NCI-H460 (cell line): ENCODE measurements at places on chromosomes 16 and 17. TPM values are rescaled to one million over a fixed set of nuclear protein-coding genes. Genes with fewer than 3 reads are reported as not detected.

GRCh38 chr16:57518520-57518919, 17.9 kb downstream of the CCDC102A start:
- no peak for DNase-seq

GRCh38 chr16:87372305-87372704, 11.3 kb downstream of the FBXO31 start:
- no peak for DNase-seq

DNA sequence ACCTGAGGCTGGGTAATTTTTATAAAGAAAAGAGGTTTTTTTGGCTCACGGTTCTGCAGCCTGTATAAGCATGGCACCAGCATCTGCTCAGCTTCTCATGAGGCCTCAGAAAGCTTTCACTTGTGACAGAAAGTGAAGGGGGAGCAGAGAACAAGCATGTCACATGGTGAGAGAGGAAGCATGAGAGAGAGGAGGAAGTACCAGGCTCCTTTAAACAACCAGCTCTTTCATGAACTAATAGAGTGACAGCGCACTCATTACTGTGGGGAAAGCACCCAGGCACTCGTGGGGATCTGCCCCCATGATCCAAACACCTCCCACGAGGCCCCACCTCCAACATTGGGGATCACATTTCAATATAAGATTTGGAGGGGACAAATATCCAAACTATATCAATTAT, 86.8 kb downstream of the USP32 start:
- no peak for DNase-seq

DNA sequence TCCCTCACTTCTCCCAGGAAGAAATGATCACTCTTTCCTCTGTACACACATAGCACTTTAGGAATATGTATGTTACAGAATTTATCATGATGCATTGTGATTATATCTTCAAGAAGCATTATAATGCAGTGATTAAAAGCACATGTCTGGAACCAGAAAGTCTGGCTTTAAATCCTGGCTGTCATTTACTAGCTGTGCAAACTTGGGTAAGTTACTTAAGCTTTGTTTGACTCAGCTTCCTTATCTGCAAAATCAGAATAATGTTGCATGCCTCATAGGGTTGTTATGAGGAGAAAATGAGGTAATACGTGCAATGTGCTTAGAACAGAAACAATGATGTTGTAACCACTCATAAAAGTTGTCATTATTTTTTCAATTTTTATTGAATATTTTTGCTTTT, 156.3 kb upstream of the ZKSCAN2 start:
- no peak for DNase-seq

GRCh38 chr17:62910277-62910676, 55.8 kb upstream of the TANC2 start:
- DNase-seq = no peak

DNA sequence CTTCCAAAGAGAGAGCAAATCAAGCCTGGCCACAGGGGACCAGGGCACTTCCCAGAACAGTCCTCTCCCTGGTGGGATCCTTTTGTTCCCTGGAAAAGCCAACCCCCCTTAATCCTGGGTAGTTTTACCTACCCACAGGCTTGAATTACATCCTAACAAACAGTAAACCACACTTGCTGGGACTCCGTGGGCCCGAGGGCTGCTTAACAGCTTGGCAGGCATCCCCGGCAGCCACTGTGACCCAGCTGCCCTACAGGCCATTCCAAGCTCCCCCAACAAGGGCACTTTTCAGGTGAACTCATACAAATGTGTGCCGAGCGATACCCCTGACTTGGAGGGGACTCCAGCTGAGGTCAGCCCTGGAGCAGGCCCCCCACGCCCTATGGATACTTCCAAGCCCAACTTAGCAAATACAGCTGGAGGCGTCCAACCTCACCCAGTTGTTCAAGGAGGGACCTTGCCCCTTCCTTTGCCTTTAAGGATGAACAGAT, 26.4 kb downstream of the ADCY9 start:
- no peak for DNase-seq

- DNase-seq = no peak
Measured at GRCh38 chr17:45137561-45138305, 2.2 kb downstream of the ACBD4 start.

IKZF3 gene
- total RNA-seq = not detected in 2 replicates

DNA sequence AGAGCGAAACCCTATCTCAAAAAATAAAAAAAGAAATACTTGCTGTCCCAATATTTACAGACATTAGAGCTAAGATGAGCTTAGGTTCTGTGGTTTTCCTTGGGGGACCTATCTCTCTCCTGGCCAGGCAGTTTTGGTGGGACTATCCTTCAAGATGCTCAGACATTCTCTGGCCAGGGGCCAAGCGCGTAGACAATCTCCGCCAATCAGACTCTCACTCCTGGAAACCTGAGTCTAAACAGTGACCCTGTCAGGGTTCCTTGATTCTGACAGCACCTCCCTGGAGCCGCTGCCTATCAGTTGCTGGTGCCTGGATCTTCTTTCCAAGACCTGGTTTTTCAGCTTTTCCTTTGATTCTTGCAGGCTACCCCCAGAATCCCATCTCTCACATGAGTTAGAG, 45.6 kb downstream of the EMP2 start:
- DNase-seq = no peak

DNA sequence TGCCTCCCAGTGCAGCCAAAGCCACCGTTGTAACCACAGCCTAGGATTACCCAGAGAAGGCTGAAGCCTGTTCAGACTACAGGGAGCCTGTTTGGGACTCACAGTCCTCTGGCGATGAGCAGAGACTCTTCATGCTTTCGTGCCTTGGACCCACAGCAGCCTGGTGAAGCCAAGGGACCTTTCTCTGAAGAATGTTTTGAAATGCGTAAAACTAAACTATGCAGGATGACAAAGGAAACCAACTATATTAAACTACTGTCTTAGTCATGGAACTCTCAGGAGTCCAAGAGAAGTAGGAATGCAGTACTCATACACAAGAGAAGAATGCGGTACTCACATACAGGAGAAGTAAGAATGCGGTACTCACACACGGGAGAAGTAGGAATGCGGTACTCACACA, 20.9 kb downstream of the ABR start:
- no peak for DNase-seq

HEATR9 gene
- total RNA-seq = not detected in 2 replicates

DNA sequence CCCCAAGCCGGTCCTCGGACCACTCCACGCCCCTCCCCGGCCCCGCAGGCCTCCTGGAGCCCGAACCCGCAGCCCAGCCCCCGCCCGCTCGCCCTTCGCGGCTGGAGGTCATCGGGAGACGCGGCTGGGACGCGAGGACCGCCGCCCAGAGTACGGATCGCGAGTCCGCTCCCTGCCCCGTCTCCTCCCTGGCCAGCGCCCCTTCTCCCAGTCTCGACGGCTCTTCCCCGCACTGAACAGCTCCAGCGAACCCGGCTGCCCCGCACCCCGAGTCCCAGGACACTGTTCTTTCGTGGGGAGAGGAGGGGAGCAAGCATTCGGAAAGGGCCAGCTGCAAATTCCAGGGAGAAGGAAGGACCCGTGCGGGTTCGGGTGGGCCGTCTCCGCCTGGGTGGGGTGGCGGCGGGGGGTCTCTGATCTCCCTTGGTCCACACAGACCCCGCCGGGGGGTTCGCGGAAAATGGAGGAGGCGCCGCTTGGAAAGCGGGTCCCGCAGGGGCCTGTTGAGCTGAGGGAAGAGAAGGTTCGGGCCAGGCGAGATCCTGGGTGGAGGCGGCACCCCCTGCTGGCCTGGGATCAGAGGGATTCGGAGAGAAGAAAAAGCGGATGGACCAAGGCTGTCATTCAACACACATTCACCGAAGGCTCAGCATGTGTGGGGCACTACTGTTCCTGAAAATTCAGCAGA, 632 bp upstream of the RTN4RL1 start:
- DNase-seq = peak; percentile 61

DNA sequence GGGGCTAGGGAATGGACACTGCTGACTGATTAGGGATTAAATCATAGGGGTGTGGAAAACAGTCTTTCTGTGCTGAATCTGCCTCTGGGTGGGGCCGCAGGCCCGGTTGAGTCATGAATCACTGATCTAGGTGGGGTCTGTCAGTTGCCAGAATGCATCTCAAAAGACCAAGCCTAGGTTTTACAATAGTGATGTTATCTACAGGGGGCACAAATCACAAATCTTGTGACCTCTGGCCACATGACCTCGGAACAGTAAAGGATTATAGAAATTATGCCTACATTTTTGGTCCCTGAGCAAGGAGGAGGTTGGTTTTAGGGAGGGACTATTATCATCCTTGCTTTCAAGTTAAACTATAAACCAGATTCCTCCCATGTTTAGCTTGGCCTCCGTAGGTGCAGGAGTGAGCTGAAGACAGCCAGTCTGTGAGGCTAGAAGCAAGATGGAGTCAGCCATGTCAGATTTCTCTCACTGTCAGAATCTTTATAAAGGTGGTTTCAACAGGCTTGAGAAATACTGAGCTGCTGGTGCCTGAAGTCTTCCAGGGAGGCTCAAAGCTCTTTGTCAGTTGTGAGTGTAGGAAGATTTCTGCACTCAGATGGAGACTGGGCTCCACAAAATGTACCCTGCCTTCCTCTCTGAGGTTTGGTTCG, 12.9 kb downstream of the GNGT2 start:
- no peak for DNase-seq

DNA sequence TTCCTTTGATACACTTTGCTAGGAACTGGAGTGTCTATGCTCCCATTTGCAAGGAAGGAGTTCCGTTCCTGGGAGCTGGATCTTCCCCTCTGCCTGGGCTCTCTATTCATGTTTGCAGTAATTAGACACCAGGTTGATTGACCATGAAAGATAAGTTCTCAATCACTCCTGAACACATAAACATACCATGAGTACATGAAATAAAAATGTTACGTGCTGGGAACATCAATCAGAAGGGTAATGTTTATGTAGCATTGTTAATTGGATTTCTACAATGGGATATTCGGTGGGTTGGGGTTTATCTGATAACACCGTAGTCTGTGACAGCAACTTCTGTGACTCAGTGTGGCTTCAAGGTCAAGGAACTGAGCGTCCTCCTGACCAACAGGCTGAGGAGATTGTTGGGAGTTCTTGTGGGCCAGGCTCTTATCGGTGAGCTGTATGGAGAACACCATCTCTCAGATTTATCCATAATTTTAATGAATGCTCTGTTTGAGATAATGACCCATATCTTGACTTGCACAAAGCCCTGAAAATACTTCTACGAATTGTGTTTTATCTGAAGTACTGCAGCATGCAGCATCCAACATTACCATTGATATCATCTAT, 136.4 kb downstream of the NPIPB5 start:
- DNase-seq = no peak

- DNase-seq = no peak
Measured at GRCh38 chr17:74452033-74452840, 14.2 kb upstream of the CD300A start.

DNA sequence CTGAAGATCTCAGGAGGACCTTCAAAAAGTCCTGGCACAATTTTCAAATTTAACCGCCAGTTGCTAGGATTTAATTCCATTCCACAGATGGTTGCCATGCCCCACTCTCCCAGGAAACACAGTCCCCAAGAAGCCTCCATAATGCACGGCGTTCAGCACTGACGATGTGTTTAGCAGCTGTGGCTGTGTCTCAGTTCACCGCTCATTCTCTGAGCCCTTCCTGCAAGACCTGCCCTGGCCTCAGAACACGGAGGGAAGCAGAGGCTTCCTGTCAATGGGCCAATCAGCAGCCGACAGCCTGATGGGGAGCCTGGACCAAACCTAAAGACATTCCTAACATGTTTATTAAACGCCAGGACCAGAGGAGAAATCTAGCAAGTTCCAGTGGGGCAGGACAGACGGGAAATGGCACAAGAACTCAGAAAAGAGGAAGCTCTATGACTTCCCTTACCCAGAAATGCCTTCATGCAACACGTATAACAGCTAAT, 4.9 kb downstream of the MYLK3 start:
- DNase-seq = no peak

GRCh38 chr17:63431939-63432804, 13.9 kb downstream of the CYB561 start:
- no peak for DNase-seq

PIEZO1 gene
- 81.4 and 91.4 TPM in 2 replicates for total RNA-seq

LGALS9 gene
- total RNA-seq = 0.14 and 0.25 TPM in 2 replicates

MAP2K6 gene
- 16.0 and 16.4 TPM in 2 replicates for total RNA-seq

DNA sequence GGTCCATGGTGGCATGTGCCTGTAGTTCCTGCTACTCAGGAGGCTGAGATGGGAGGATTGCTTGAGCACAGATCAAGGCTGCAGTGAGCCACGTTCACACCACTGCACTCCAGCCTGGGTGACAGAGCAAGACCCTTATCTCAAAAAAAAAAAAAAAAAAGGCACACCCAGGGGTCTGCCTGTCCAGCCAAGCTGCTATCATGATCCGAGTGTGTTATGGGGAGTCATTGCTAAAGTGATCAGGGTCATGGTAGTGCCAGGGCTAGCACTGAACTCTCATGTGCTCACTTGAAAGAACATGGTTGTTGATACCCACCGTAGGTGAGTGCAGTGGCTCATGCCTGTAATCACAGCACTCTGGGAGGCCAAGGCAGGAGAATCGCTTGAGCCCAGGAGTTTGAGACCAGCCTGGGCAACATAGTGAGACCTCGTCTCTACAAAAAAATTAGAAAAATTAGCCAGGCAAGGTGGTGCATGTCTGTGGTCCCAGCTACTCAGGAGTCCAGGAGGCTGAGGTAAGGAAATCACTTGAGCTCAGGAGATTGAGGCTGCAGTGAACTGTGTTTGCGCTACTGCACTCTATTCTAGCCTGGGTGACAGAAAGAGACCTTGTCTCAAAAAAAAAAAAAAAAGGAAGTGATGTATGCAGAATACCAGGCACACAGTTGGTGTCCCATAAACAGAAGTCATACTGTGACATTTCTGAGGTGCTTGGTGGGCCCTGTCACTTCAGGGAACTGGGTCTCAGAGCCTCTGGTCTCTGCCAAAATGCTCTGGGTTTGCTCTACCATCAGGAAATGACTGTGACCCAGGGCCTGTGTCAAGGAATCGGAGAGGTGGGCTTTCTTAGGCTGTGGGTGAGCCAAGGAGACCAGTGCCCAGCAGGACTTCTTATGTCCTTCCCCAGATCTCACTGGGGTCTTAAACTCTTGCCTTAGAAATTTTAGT, 2.2 kb downstream of the PRM1 start:
- DNase-seq = no peak

GRCh38 chr17:4898351-4898750, 985 bp upstream of the C17orf107 start:
- DNase-seq = no peak

GRCh38 chr17:50274897-50275221, 593 bp downstream of the TMEM92 start:
- no peak for DNase-seq

GRCh38 chr16:57500578-57501111, 14.4 kb upstream of the DOK4 start:
- no peak for DNase-seq

- no peak for DNase-seq
Measured at GRCh38 chr17:8345052-8345690, 5.5 kb downstream of the ODF4 start.

KRT32 gene
- total RNA-seq = not detected in 2 replicates

DNA sequence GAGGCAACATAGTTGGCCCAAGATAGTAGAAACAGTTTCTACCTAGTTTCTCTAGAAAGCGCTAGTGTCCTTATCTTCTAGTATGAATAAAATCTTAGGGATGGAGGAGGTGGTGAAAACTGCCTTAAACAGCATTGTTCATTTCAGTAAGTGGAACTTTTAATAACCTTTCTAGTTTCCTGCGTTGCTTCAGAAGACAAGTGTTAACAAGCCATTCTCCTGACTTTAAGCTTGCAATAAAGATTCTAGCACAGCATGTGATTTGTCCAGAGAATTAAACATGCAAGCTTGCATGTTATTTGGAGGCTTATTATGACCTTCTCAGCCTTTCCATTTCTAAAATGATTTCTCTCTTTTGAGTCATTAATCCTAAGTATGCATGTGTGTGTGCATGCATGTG, 72.3 kb downstream of the TANGO6 start:
- no peak for DNase-seq

- no peak for DNase-seq
Measured at GRCh38 chr16:65659758-65660157, 537.9 kb upstream of the CDH11 start.

GRCh38 chr16:9521749-9522370, 430.4 kb downstream of the HAPSTR1 start:
- DNase-seq = no peak
